ENCODE measurements at places on chromosomes 6 and 20. TPM values are rescaled to one million over a fixed set of nuclear protein-coding genes. Genes with fewer than 3 reads are reported as not detected.
A peak's percentile ranks its signal among the peaks of the same experiment; 100 is the strongest.

DNA sequence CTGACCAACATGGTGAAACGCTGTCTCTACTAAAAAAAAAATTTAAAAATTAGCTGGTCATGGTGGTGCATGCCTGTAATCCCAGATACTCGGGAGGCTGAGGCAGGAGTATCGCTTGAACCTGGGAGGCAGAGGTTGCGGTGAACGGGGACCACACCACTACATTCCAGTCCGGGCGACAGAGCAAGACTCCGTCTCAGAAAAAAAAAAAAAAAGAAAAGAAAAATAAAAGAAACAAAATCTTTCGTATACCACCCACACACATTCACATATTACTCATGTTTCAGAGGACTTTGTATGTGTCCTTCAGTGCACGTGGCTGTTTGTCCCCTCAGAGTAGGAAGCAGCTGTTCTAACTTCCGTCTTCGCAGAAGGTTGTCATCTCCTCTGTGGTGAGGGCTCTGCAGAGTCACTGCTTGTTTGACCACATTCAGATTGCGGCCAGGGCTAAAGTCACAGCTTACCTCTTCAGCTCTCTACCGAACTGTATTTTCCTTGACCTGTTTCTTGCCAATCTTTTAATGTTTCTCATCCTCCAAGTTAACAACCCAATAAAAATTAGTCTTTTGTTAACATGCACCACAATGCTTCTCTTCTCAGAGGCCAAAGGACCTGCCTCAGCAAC lies 36.6 kb upstream of the HIVEP1 start:
- H3K27me3 ChIP-seq, result no peaks in the 10 kb centered on the region
- no peak overlapping the region for H3K4me3 ChIP-seq
- DNase-seq, result no peak
- no peak overlapping the region for H3K27ac ChIP-seq
- H3K4me1 ChIP-seq, result no peaks in the 10 kb centered on the region

DNA sequence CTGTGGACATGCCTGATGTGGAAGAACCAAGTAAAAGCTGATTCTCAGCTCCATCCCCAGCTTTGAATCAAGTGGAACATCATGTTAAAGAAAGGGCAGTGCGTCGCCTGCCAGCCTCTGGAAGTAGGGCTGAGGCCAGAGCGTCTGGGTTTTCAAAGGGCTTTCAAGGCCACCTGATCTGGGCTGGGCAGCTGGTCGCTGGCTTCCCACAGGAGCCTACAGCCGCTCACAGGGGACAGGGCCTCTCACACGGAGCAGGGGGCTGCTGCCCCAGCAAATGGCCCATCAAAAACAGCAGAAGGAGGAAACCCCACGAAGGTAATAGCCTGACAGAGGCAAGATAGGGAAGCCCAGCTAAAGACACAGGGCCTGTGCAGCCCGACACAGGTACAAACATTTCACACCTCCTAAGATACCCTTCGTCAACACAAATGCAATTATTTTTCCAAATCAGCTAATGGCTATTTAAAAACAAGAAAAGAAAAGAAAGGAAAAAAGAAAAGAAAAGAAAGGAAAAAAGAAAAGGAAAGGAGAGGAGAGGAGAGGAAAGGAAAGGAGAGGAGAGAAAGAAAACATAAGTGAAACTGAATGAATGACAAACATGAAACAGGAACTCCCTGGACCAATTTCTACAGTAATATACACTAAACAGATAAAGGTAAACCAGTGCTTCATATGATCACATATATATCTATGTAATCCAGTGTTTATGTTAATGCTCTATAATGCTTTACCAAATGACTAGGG lies 24.8 kb downstream of the RRBP1 start:
- H3K4me1 ChIP-seq, result peaks cover 3% of the 10 kb centered on the region
- 0 out of 2 replicates have a peak, but pooled peaks cover 4% of the 10 kb centered on the region for H3K36me3 ChIP-seq
- H3K27ac ChIP-seq, result no peak overlapping the region
- no peak overlapping the region for H3K4me3 ChIP-seq

DNA sequence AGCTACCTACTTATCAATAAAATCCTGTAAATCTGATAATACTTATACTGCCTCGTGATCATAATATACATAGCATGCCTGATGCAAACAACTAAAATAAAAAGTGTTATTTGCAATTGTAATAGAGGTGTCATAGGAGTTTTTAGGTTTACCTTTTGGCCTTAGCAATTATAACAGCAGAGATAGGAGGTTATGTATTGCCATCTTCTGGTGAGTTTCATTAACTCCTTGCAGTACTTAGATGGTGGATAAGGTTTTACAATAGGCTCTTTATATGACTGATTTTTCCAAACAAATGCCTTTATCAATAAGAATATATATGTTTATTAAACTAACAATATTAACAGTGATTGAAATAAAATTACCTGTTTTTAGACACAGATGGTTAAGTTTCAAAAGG lies 27.8 kb upstream of the MYCT1 start:
- DNase-seq, result no peak
- H3K36me3 ChIP-seq, result no peaks in the 10 kb centered on the region
- H3K27me3 ChIP-seq, result no peaks in the 10 kb centered on the region
- no peak overlapping the region for H3K4me3 ChIP-seq
- H3K4me1 ChIP-seq, result no peaks in the 10 kb centered on the region

GRCh38 chr6:62286470-62286843 lies 432 bp upstream of the KHDRBS2 start:
- no peak overlapping the region for H3K27ac ChIP-seq
- no peaks in the 10 kb centered on the region for H3K36me3 ChIP-seq
- H3K4me3 ChIP-seq, result no peak overlapping the region
- no peaks in the 10 kb centered on the region for H3K27me3 ChIP-seq
- no peaks in the 10 kb centered on the region for H3K4me1 ChIP-seq

DNA sequence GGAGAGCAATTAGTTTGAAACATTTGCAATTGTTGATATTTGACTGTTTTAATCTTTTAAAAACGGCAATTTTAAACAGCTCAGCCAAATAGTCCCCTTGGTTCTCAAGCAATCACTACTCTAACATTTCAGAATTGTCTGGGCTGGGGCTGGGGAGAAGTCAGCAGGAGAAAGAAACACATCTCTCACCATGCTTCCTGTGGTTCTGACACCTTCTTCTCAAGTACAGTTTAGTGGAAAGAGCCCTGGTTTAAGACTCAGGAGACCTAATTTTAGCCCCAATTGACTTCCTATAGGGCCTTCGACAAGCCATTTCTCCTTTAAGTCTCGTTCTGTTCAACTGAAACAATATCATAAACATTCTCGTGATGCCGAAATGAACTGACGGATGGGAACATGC lies 168.4 kb upstream of the CDYL start:
- no peak overlapping the region for H3K27ac ChIP-seq
- no peak overlapping the region for H3K4me3 ChIP-seq
- H3K4me1 ChIP-seq, result peaks cover 7% of the 10 kb centered on the region
- no peaks in the 10 kb centered on the region for H3K27me3 ChIP-seq
- DNase-seq, result no peak

GRCh38 chr20:9258901-9259300 lies 190.0 kb downstream of the PLCB4 start:
- no peak overlapping the region for H3K4me3 ChIP-seq
- no peak for DNase-seq
- no peaks in the 10 kb centered on the region for H3K4me1 ChIP-seq
- H3K27ac ChIP-seq, result no peak overlapping the region
- H3K27me3 ChIP-seq, result no peaks in the 10 kb centered on the region
- H3K36me3 ChIP-seq, result no peaks in the 10 kb centered on the region

- H3K27ac ChIP-seq, result no peak overlapping the region
- H3K27me3 ChIP-seq, result no peaks in the 10 kb centered on the region
- no peaks in the 10 kb centered on the region for H3K4me1 ChIP-seq
These were observed 1174.7 kb upstream of the MAP3K7 start for GRCh38 chr6:91761621-91762020.

- H3K36me3 ChIP-seq, result no peaks in the 10 kb centered on the region
- H3K27ac ChIP-seq, result peak overlapping the region; percentile 79
- H3K4me1 ChIP-seq, result peaks cover 9% of the 10 kb centered on the region
- DNase-seq, result no peak
- H3K4me3 ChIP-seq, result peak overlapping the region; percentile 76
These were observed 16.4 kb downstream of the ZNF311 start for GRCh38 chr6:28988536-28989311.

DNA sequence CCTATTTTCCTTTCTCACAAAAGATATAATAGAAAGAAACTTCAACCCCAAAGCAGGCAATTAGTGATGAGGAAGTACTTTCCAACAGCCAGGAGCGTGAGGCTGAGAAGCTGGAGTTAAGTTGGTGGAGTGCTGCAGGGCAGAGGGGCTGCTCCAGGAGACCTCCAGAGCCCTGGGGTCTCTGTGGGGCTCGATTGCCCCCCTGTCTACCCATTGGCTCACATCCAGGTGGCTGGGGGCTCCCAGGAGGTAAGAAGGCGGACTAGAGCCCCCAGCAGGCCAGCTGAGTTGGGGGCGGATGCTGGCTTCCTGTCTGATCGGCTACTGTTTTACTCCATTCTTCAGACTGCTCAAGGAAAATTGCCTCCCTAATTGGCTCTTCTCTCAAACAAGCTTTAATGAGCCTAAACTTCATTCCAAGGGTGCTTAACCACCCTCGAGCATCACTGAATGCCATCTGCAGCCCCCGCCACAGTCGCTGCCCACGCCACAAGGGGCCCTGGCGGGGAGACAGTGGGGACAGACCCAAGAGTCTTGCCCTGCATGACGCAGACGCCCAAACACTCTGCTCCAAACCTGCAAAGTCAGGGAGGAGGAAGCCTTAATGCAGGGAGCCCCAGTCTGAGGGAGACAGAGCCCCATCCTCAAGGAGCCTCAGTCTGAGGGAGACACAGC lies 78.6 kb downstream of the MDGA1 start:
- H3K36me3 ChIP-seq, result no peaks in the 10 kb centered on the region
- H3K4me1 ChIP-seq, result no peaks in the 10 kb centered on the region
- no peak overlapping the region for H3K27ac ChIP-seq
- DNase-seq, result no peak
- H3K27me3 ChIP-seq, result no peaks in the 10 kb centered on the region

- H3K4me1 ChIP-seq, result no peaks in the 10 kb centered on the region
- H3K27ac ChIP-seq, result no peak overlapping the region
- no peak overlapping the region for H3K4me3 ChIP-seq
These were observed 132.7 kb upstream of the IFNGR1 start for GRCh38 chr6:137351890-137352289.

DNA sequence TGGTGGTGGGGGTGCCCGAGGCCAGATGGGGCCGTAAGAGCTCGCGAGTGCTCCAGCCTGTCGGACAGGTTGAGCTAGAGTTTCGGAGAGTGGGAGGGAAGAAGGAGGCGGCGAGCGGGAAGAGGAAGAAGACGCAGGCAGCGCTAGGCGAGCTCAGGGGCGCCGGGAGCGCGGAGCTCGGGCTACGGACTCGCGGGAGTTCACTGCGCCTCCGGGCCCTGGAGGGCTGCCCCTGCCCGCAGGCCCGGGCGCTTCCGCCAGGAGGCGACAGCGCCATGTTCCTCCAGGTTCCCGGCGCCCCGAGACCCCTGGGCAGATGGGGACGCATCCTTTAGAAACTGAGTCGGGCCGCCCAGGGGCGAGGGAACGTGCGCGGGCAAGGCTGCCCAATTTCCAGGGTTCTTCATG lies 984 bp downstream of the TFAP2C start:
- H3K36me3 ChIP-seq, result peaks cover 5% of the 10 kb centered on the region
- peak overlapping the region; percentile 71 for H3K27ac ChIP-seq
- no peaks in the 10 kb centered on the region for H3K27me3 ChIP-seq
- 0 out of 2 replicates have a peak, but pooled peaks cover 8% of the 10 kb centered on the region for H3K4me1 ChIP-seq
- no peak for DNase-seq

DNA sequence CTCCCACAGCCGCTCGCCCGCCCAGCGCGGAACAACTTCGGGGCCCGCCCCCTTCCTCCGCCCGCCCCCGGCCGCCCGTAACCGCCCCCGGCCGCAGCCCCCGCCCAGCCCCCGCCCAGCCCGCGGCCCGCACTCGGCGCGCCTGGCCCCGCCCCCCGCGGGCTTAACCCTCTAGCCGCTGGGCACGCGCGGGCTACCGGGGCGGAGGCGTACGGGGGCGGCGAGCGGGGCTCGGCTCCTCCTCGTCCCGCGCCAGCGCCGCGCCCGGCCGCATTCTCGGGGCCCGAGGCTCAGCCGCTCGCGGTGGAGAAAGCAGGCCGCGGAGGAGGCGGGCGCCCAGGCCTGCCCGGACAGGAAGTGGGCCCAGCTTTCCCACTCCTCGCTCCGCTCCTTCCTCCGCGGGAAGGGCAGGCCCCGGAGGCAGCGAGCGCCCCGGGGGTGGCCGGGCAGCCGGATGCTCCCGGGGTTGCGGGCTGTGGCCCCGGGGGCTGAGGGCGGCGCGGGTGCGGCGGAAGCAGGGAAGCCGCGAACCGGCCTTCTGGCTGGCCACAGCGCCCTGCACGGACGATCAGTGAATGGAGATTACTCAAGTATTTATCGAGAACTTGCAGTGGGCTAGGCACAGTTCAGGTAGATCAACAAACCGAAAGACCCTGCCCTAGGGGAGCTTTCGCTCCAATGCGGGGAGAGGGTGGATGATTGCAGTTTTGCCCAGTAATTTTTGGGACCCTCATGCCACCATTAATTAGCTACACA lies at the start of gene TRAM2:
Gene TRAM2 (minus strand): TSS at position 39 of the 756 bp plus-strand sequence. CDS start 145 bp downstream, outside the sequence.
- no peaks in the 10 kb centered on the region for H3K27me3 ChIP-seq
- H3K36me3 ChIP-seq, result 0 out of 2 replicates have a peak, but pooled peaks cover 2% of the 10 kb centered on the region
- peaks cover 32% of the 10 kb centered on the region for H3K4me1 ChIP-seq
- peak within 1 kb of the TSS; percentile 98 for H3K27ac ChIP-seq
- no peak for DNase-seq
- peak within 1 kb of the TSS; percentile 69 for H3K4me3 ChIP-seq

DNA sequence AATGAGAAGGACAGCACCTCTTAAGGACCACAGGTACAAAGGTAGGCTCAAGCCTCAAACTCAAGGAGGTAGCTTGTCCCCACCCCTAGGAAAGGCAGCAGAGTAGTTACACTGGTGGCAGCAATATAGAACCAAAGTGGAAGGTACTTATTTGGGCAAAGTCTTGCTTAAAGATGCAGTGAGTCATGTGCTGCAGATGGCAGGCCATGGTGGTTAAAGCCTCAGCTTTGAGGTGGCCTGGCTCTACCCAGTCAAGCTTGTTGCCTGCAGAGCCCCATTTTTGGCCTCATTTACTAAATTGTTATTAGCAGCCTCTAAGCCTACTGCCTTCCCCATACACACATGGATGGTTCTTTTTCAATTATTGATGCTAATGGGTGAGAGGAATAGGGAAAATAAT lies 146.0 kb downstream of the ELOVL4 start:
- H3K4me1 ChIP-seq, result no peaks in the 10 kb centered on the region
- no peaks in the 10 kb centered on the region for H3K36me3 ChIP-seq
- no peak for DNase-seq
- no peak overlapping the region for H3K27ac ChIP-seq
- no peak overlapping the region for H3K4me3 ChIP-seq

- H3K27ac ChIP-seq, result no peak overlapping the region
- no peak overlapping the region for H3K4me3 ChIP-seq
- no peaks in the 10 kb centered on the region for H3K36me3 ChIP-seq
- peaks cover 3% of the 10 kb centered on the region for H3K4me1 ChIP-seq
These were observed 3.8 kb downstream of the COL12A1 start for GRCh38 chr6:75201901-75202672.

GRCh38 chr6:166586424-166587156 lies at the start of gene RAMACL:
RAMACL (minus strand) TSS chr6:166586678; CDS start chr6:166586477, 201 bp downstream.
- H3K4me3 ChIP-seq, result no peak within 1 kb of the TSS
- no peaks in the 10 kb centered on the region for H3K4me1 ChIP-seq
- no peak within 1 kb of the TSS for H3K27ac ChIP-seq

- no peaks in the 10 kb centered on the region for H3K27me3 ChIP-seq
- H3K27ac ChIP-seq, result no peak overlapping the region
- DNase-seq, result no peak
- H3K36me3 ChIP-seq, result no peaks in the 10 kb centered on the region
- H3K4me1 ChIP-seq, result no peaks in the 10 kb centered on the region
These were observed 19.4 kb upstream of the TOX2 start for GRCh38 chr20:43895235-43895634.

Gene GTSF1L
- not detected for total RNA-seq

Gene CAGE1
- not detected for total RNA-seq

Gene ADTRP
- not detected for total RNA-seq

Gene TFAP2D
- not detected for total RNA-seq
